ENCODE measurements at places on chromosomes 1 and 21.

DNA sequence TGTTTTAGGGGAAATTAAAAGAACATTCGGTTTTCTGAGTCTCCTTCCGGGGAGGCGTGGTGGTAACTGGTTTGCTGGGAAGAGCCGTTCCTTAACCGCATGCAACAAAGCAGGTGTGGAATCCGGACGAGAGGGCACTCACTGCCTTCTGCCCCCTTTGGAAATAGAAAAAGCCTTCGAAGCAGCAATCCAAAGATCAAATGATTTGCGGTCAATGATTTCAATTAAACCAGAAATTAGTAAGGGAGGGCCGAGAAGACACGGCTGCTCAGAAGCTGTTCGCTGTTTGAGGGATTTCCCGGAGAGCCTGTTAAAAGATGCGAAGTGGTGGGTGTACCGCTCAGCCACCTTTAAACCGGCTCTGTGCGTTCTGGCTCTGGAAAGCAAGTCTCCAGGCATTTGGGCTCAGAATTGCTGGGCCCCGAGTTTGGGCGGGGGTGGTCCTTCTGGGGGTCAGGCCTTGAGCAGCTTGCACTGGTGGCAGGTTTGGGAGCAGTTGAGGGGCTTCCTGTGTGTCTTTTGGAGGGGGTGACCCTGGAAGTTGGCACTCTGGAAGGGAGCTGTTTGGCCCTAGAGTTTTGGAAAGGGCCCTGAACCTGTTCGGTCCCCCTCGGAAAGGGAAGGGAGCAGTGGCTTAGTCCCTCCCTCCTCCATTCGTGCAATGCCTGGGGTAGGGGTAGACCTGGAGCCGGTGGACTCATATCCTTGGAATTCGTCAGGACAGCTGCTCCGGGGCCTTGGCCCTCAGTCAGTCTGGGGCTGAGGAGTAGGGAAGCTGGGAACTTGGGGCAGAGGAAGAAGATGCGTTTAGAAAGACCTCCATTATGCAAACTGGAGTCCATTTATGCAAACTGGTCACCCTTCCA is 3.1 kb downstream of the SIM2 start:
- DNase-seq: no peak

- DNase-seq: no peak
Measured at GRCh38 chr1:143699115-143699514, 272.7 kb downstream of the FAM72C start.

DNA sequence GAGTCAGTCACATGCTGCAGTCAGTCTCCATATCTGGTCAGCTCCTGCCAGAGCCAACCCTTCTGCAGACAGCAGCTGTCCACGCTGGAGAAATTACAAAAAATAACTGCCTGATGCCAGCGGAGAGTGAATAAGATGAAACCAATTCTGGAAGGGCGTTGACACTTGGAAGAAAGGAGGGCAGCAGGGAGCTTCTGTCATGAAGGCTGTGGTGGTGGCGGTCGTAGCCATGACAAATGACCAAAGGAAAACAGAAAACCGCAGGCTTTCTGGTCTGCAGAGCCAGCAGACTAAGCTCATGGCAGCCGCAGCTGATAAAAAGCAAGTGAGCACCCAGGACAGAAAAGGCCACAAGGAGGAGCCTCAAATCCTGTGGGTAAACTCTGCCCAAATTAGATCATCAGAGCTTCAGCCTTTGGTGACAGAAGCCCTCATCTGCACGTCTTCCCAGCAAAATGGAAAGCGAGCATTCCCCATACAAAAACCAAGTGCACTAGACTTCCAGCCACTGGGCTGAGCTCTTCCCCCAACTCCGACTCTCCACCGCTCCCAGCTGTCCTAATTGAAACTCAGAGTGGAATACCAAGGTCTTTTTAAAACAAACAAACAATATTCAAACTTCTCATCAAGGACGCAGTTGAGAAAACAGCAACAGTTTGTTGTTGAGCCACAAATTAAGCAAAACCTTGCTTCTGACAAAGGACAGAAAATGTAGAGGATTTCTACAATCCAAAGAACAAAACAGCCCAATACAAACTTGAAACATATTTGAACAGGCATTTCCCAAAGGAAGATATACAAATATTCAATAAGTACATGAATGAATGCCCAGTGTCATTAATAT is 28.7 kb downstream of the RSPH1 start:
- DNase-seq: no peak

DNA sequence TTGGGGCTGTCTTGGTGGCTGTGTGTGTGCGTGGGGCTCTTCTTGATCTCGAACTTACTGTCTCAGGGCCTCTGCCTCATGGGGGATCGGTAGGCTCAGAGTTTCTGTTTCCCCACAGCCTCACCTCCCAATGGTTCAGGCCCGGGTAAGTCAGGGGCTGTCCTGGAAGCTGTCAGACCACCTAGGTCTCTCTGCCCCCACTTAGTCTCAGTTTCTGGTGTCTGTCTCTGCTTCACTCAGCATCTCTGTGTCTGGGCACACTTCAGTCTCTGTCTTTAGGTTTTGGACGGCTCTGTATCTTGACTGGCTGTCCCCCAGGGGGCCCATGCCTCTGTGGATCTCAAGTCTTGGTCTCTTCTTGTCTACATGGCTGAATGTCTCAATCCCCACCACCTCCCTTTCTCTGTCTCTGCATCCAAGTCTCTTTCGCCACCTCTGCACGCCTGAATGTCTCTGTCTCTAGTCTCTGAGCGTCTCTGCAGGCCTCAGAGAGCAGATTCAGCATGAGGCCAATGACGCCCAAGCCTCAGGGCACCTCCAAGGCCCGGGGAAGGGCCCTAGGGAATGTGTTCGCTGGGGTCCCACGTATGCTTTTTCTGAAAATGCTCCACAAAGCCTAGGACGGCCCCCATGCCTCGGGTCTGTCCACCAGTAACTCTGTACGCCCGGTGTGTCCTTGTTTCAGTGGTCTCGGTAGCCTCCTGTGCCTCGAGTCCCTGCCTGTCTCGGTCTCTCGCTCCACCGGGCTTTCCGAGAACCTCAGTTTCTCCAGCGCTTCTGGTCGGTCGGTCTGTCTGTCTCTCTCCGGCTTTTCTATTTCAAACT is 818 bp downstream of the FHL3 start:
- DNase-seq: no peak

DNA sequence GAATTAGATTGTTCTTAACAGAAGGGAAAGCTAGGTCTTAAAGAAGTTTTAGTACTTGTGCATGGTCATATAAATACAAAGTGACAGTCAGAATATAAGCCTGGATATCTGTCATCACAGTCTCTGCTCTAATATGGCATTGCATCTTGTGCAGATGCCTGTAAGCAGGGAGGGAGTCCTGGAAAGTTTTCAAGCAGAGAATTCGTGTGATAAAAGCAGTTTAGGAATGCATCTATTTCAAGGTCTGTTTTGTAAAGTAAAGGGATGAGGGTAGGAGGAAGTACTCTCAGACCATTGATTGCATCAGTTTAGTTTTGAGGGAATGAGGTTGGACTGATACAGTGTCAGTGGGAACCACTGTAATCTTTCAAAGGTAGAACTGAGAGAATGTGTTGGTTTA is 30.6 kb downstream of the IARS2 start:
- no peak for DNase-seq

DNA sequence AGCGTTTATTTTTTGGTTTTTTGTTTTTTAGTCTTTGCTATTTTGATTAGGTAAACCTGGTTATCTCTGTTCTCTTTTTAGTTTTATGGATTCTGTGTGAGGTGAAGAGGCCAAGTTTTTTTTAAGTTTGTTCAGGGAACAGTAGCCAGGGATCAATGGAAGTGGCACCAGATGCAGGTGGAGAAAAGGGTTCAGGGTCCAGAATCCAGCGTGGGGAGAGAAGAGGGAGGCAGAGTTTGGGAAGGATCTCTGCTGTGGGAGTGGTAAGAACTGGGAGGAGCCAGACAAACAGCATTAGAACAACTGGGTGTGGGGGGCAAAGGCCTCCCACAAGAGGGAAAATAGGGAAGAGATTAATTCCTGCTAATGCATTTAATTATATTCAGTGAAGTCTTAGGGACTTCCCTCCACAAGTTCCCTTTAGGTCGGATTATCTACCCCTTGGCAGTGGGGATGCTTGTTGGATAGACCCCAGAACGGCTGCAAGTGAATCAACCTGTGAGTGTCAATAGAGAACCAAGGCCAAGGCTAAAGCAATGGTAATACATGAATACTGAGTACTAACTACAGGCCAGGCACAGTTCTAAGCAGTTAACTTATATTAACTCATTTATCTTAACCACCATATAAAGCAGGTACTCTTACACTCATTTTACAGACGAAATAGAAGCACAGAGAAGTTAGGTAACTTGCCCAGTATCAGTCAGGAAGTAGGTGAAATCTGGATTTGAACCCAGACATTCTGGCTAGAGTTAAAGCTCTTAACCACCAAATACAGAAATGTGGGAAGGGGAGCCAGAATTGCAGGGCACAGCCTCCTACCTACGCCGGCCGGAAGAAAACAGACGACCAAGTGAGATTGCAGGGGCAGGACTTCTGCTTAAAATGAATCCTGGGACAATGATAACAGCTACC is 498 bp downstream of the GNAT2 start:
- DNase-seq: no peak

GRCh38 chr1:220689666-220690065 is 497 bp upstream of the C1orf115 start:
- no peak for DNase-seq

Measured in activated CD4-positive, alpha-beta T cell treated with anti-CD3 and anti-CD28 coated beads for 1 hour (primary cell).